ENCODE measurements at places on chromosomes 1 and 21.

DNA sequence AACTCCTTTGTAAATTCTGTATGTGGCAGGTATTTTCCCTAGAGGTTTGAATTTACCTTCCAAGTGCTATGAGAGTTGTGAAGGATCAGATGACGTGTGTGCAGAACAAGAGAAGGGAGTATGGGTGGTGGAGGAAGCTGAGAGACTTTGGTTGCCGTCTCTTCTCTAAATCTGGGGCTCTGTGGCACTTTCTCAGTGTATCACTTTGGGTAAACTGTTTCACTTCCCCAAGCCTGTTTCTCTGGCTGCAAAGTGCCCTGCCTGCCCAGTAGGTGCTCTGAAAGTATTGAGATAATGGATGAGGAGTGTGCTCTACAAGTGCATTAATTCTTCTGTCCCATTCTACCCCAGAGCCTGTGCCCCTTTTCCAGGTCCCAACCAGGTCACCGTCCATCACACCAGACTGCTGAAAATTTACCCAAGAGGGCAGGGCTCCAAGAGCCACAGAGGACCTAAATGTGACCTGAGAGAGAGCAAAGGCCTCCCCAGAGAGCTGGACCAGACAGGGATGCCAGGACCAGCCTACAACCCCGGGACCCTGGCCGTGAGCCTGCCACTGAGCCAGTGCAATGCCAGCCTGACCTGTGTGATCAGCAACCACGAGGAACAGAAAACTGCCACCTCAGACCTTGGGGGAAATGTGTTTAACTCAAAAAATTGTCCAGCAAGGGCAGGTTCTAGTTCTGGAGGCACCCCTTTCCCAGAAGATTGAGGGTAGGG is 131.6 kb upstream of the ETV3 start:
- no peak for DNase-seq

- no peak for DNase-seq
Measured at GRCh38 chr1:107501081-107501605, 360.3 kb downstream of the NTNG1 start.

DNA sequence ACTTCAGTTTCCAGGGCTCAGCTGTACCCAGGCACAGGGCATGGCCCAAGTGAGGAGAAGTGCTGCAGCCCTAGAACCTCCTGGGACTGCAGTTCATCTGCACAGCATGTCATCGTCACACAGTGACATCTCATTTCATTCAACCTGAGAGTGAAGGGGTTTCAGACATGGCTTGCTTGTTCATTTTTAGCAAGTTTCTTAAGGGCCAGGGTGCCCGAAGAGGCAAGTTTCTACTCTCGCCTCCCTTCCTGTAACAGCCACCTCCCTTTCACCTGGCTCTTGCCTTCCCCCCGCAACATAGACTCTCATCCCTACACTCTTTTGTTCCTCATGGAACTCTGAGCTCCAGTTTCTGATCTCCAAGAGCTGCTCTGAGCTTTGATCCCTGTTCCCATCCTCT is 108.1 kb downstream of the C1orf21 start:
- DNase-seq: no peak

GRCh38 chr1:89008511-89008910 is 14.2 kb downstream of the GBP3 start:
- no peak for DNase-seq

GRCh38 chr1:208151728-208152598 is 92.2 kb downstream of the PLXNA2 start:
- no peak for DNase-seq

DNA sequence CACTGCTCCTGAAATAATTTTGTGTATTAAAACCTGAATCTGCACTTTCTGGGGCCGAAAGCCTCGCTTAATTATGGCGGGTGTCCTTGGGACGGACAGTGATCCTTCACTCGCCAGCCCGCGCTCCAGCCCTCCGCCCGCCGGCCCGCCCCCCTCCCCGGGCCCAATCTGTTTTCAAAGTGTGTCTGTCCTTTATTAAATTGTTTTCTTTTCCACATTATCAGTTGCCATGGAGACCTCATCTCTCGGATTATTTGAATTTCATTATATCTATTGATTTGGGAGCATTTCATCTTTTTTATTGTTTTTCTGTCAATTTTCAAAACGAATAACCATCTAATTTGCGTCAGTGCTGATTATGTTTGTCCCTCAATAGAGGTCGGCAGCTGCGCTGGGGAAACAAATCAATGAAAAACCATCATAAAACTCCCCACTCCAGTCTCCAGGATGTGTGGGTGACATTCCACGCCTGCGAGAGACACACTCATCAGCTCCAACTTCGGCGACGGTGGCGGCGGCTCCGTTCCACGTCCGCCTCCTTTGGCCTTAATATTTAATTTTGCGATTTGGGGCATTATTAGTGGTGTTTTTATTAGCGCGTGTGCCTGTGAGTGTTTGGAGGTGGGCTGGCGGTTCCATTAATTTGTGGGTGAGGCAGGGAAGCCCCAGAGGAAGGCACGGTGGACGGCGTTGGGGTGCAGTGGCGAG is 123.9 kb downstream of the CASZ1 start:
- DNase-seq: no peak

GRCh38 chr21:41750532-41751151 is 16.2 kb downstream of the RIPK4 start:
- DNase-seq: no peak

- no peak for DNase-seq
Measured at GRCh38 chr1:94738371-94738770, 81.8 kb upstream of the SLC44A3 start.

DNA sequence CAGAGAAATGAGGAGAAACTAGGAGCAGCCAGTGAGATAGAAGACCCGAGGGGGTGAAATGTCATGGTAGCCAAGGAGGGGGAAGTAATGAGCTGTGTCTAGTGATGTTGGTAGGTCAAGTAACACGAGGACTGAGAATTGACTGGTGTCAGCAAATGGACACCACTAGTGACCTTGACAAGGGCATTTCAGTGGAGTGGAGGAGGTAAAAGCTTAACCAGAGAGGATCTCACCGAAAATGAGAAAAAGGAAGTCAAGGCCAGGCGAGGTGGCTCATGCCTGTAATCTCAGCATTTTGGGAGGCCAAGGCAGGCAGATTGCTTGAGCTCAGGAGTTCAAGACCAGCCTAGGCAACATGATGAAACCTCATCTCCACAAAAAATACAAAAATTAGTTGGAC is 3.0 kb upstream of the ZYG11B start:
- DNase-seq: no peak

DNA sequence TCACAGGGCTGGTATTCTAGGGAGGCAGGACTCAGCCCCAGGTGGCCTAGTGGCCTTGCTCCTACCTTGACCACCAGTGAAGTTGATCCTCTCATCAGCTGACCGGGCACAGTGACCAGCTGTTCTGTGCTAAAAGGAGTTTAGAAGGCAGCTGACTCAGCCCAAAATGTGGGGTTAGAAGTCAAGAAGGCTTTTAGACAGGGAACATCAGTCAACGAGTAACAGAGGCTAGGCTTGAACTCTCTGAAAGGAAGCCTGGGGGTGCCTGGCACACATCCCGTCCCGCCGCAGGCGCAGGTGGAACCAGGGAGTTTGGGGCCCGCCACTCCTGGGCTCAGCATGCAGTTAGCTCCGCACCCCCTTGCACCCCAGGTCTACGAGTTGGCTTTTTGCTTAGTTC is 114.9 kb upstream of the SLC45A1 start:
- no peak for DNase-seq

- DNase-seq: no peak
Measured at GRCh38 chr1:90579212-90579802, 137.8 kb downstream of the BARHL2 start.

GRCh38 chr1:204096931-204097330 is 24.0 kb downstream of the SOX13 start:
- no peak for DNase-seq

- DNase-seq: no peak
Measured at GRCh38 chr1:116763116-116763786, 9.0 kb downstream of the CD2 start.

DNA sequence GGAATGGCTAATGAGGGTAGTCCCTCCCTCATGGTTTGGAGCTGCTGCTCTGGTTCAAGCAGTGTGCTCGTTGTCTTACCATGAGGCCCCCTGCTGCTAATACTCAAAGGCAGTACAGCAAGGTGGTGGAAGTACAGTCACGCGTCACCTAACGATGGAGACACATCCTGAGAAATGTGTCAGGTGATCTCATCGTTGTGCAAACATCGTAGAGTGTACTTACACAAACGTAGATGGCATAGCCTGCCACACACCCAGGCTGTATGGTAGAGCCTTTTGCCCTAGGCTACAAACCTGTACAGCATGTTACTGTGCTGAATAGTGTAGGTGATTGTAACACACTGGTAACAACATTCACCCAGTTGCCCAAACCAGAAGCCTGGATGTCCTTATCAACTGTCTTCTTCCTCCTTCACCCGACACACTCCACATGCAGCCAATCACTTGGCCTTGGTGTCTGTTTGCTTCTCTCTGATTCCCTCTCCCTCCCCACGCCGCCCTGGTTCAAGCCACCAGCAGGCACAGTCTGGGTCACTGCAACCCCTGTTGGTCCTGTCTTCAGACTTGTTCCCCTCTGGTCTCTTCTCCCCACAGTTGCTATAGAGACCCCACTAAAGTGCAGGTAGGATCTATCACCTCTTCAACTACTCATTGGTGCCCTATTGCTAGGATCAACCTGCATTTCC is 6.0 kb upstream of the KCNA2 start:
- DNase-seq: no peak

GRCh38 chr1:65527707-65528503 is 107.4 kb downstream of the LEPR start:
- DNase-seq: peak; percentile 74

DNA sequence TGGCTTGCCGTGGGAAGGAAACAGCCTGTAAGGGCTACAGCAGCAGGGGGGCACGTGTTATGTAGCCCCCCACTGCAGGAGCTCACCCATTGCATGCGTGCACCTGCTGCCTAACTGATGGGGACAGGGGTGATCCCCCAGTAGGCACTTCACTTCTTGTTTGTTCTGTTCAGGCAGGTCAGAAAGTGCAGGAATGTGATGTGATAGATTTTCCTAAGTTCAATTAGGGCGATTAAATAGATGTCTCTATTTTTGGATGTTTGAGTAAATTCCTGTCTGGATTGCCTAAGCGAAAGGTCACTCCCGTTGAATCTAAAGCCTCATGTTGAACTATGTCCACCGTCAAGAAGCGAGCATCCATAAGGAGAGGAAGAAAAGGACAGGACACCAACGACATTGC is 78.8 kb upstream of the LPGAT1 start:
- DNase-seq: no peak

GRCh38 chr21:38839328-38840286 is 33.9 kb downstream of the ETS2 start:
- peak; percentile 68 for DNase-seq

DNA sequence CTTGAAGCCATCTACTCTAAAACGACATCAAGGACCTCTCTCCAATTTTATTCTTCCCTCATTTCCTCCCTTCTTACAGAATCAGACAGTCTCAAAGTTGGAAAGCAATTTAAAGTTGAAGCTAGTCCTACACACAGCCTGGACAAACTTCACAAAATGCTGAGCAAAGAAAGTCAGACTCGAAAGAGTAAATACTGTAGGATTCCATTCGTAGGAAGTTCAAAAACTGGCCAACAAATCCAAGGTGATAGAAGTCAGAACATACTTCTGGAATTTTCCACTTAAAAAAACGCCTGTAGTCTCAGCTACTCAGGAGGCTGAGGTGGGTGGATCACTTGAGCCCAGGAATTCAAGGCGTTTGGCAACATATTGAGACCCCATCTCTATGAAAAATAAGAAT is 19.6 kb downstream of the SYF2 start:
- no peak for DNase-seq

DNA sequence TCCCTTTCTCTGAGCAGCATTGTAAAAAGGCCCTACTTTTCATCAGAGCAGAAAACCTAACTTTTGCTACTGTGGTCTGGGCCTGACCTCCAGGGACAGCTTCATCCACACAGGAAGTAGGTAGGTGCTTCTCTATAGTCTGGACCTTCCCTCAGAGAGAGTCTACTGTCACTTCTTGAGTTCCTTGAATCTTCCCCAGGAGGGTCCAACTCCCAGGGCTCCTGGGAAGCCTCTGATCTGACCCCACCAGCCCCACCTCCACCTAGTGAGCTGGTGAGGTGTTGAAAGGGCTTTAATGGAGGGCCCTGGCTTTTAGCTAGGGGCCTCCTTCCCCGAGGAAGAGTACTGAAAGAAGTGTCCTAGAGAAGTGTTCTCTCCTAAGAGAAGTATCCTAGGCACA is 2.7 kb upstream of the VANGL2 start:
- no peak for DNase-seq

GRCh38 chr21:45844181-45844580 is 137.4 kb upstream of the COL6A1 start:
- DNase-seq: no peak

- DNase-seq: peak; percentile 65
Measured at GRCh38 chr1:84619383-84620102, 45.3 kb upstream of the CTBS start.

- DNase-seq: no peak
Measured at GRCh38 chr1:224193319-224193966, 10.4 kb downstream of the DEGS1 start.

DNA sequence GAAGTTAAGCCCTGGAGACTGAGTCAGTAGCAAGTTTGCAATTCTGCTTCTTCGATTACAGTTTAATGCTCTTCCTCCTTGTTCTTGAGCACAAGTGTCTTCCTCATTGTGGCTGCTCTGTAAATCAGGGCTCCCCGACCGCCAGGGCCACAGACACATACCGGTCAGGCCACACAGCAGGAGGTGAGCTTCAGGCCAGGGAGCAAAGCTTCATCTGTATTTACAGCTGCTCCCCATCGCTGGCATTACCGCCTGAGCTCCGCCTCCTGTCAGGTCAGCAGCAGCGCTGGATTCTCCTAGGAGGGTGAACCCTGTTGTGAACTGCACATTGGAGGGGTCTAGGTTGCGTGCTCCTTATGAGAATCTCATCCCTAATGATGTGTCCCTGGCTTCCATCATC is 1.7 kb upstream of the TRAPPC10 start:
- DNase-seq: no peak

DNA sequence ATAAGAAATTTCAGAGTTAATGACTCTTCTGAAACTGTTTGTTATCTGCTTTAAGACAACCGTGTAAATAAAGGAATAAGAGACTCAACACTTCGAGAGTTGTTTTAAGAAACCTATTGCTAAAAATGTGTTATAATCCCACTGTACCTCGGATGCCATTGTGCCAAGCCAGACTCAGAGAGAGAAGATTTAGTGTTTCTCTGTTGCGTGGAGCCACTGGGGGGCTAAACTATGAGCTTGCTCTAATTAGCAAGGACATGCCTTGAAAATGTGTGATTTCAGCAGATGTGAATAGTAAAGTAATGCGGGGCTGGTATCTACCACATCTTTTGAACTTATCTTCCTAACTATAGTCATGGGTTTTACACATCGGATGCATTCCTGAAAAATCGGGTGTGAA is 56.2 kb upstream of the TARBP1 start:
- DNase-seq: no peak

GRCh38 chr1:119935373-119935772 is 39.1 kb upstream of the ADAM30 start:
- no peak for DNase-seq

GRCh38 chr1:19495799-19496526 is 10.6 kb upstream of the CAPZB start:
- DNase-seq: no peak

DNA sequence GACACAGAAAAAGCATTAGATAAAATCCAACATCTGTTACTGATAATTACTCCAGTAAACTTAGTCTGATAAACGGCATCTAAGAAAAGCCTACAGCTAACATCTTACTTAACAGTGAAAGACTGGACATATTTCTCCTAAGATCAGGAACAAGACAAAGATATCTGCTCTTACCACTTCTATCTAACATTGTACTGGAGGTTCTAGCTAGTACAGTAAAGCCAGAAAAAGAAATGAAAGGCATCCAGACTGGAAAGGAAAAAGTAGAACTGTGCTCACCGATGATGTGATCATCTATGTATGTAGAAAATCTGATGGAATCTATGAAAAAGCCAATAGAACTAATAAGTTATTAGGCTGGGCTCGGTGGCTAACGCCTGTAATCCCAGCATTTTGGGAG is 21.7 kb downstream of the NEXN start:
- no peak for DNase-seq

All from BJ (cell line).